Activated CD4-positive, alpha-beta T cell treated with anti-CD3 and anti-CD28 coated beads, Interleukin-10, Interleukin-2, amounts not matched to agents 100 ng/mL and 50 ng/mL, durations not matched to agents 16 hours and 8 hours (primary cell): ENCODE measurements at places on chromosomes 5 and 9.

DNA sequence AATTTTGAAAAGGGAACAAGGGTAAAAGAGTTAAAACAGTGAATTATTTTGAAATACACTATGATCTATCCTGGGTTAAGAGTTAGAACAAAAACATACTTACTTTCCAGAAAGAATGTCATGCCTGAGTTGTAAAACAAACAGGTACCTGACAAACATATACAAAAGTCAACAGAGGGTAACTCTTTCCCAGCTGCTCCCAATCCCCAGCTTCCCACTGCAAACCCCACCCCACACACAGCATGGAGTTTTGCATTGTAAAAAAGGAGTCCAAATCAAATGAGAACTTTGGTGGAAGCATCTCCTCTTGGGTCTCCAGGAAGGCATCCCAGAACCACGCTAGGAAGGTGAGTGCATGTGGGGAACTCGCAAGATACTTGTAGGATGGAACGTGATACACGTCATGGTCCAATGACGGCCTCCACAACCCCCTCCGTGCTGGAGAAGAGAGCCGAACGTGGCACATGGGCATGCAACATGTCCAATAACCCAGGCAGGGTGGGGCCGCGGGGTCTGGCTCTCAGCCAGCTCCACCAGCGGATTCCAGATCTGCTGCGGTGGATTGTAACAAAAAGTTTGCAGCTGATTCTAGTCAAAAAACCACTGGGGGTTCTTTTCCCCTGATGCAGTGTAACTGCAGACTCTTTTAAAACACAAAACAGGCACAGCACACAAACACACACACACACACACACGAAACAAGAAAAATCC, 55.8 kb downstream of the EPB41L4B start:
- DNase-seq: no peak

DNA sequence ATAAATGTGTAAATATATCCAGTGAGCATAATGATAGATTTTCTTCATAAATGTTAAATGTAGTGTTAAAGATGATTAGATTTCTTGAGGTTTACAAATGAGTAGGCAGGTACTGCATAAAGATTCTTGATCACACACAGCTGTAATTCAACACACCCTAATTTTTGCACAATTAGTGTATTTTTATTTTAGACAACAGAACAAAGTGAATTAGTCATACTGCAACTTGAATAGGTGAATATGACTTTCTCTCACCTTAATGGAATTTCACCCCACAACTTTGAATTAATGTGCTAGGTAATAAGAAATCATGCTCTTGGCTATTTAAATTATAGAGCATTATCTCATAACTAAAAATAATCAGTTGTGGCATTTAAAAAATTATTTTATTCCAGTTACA, 795.7 kb upstream of the ACO1 start:
- DNase-seq: no peak

GRCh38 chr5:132459983-132460838, 30.4 kb downstream of the IRF1 start:
- DNase-seq: no peak

GRCh38 chr9:93173365-93174051, 10.4 kb upstream of the WNK2 start:
- DNase-seq: no peak

GRCh38 chr9:3647652-3648051, 121.9 kb upstream of the RFX3 start:
- no peak for DNase-seq

DNA sequence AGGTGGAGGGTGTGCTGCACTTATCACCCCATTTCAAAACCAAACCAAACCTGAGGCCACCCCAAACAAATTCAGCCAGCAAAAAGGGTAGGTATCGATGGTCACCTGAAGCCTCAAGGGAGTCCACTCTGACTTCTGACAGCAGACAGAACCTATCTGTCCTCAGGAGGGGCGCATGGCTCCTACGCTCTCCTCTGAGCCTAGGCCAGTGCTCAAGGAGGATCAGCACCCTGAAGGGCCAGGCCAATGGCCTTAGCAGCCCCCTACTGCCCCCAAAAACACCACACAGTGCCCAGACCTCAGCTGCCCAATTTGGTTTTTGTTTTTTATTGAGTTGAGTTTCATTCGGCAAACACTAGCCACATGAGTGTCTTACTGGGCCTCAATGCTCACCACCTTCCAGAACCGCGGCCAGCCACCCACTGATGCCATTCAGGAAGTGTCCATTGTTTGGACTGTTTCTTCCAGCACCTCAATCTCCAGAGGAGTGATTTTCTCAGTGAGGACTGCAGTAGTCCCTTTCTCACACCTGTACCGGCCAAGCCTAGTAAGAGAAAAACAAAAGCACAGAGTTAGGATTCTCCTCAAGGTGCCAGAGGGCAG, 62.0 kb downstream of the PSMB7 start:
- DNase-seq: no peak

GRCh38 chr5:107982703-107983425, 312.1 kb upstream of the EFNA5 start:
- no peak for DNase-seq

DNA sequence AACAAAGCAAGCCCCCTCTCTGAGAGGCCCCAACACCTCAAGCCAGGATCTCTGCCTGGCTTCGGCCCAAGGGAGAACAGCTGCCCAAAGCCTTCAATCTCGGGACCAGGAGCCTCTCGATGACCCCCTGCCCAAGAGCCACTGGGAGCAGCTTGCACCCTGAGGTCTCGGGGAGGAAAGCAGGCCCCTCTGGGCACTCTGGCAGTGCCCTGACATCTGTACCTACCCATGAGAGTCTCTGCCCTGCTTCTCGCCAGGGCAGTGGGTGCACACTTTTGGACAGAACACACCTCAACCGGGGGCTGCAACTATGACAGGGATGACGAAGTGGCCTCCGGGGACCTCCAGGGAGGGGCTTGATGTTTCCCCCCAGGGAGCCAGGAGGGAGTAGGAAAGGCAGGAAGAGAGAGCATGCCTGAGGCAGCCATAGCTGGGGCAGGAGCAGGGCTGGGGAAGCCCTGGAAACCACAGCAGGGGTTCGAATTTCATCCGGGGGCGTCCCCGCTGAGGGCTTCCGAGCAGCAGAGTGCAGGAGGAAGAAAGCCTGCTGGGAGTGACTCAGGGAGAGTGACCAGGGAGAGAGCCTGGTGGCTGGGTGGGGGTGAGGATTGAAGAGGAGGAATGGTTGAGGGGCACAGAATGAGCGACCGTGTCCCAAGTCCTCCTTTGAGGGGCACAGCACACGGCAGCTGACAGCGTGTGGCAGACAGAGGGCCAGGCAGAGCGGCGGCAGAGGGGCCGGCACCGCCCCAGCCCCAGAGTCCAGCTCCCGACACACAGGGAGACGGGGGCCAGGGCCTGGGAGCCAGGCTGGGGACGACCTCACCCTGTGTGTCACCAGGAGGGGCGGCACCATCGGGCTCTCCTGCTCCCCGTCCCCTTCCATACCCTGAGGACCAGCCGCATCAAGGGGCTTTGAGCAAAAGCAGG, 1.8 kb downstream of the LPCAT1 start:
- no peak for DNase-seq

DNA sequence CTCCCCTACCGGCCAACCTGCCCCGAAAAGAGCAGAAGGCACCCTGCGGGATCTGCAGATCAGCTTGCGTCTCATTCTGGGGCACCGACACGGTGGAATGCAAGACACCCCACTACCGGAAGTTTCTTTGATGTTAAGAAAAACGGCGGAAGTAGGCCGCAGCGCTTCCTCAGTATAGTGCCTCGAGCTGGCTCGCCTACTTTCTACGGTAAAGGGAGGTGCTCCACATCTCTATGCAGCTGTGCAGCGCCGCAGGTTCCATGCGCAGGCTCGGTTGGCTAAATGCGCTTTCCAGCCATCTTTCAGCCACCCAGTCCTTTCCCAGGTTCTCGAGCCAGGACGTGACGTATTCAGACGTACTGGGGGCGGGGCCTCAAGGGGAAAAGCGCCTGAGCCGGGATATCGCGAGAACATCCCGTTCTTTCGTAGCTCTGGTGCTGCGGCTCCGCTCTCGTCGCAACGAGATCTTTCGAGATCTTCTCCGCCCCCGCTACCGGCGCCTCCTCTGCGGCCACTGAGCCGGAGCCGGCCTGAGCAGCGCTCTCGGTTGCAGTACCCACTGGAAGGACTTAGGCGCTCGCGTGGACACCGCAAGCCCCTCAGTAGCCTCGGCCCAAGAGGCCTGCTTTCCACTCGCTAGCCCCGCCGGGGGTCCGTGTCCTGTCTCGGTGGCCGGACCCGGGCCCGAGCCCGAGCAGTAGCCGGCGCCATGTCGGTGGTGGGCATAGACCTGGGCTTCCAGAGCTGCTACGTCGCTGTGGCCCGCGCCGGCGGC, at the start of gene HSPA4:
HSPA4 (plus strand) TSS at position 472 of the 775 bp plus-strand sequence; CDS start at position 710, 238 bp downstream.
- DNase-seq: peak; percentile 98

DNA sequence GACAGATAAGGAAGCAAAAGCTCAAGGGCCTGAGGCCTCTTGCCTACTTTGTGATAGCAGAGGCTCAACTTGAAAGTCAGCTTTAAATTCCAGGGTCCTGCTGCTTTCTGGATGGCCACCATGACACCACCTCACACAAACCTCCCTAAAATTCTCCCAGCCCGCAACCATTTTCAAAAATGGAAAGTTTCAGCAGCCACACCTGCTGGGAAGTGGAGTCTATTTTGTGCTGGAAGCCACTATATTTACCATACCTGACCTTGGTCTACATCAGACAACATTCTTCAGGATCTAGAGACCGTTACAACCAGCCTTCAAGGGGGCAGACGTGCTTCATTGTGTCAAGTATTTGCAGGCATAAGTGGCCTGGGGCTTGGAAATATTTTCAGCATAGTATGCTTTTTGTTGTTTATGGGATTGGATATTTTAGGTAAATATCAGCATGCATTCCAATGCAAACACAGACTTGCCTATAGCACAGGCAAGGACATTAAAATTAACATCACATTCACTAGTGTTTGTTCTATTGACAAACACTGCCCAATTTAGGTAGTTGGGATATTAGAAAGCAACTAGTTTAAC, 50.9 kb downstream of the BOD1 start:
- no peak for DNase-seq

DNA sequence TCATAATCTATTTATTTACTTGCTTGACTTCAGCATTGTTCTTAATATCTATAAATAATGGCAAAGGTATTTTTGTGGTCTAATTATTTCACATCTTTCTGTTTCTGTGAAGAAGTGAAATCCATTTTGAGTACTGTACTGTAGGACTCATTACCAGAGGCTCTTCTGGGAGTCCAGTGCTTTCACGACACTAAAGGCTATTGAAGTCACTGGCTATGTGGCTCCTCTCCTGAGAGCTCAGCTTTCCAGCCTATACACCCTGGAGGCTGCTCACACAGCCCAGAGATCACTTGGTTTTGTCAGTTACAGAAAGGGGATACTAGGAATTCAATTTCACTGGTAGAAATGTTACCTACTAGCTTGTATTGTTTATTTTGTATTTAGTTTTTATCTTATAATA, 547.3 kb downstream of the TAF11L14 start:
- DNase-seq: no peak

GRCh38 chr9:109117856-109118807, 1.6 kb downstream of the TMEM245 start:
- DNase-seq: peak; percentile 84

- DNase-seq: no peak
Measured at GRCh38 chr9:138043411-138044345, 166.1 kb downstream of the CACNA1B start.
